ENCODE measurements at places on chromosomes 12 and 14.
A peak's percentile ranks its signal among the peaks of the same experiment; 100 is the strongest.

DNA sequence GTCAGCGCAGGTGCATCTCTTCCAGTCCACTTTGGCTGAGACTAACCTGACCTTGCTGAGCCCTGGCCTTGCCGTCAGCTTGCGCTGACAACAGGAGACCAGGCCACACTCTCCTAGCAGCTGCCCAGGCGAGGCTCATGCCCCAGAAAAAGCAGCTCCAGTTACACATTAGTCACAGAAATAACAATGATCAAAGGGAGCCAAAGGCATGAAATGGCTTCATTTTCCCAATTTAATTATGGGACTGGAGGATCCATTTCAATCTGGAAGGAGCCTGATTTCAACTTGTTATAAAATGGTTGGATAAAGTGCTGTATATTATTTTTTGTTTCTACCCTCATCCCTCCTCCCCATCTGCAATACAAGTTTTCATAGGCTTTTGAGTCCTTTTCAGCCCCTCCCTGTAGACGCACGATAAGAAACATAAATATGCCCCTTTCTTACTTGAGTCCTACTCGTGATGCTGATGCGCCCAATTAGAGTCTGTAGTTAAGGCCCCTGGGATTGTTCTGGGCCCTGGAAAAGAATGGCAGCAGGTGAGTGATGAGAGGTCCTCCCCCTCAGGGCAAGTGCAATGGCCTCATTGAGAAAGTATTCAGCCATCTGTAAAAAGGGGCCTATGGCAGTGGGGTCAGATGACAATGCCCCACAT is 376.0 kb downstream of the C12orf75 start:
- DNase-seq: no peak

- no peak for DNase-seq
These were observed 185.3 kb upstream of the ABCD2 start for GRCh38 chr12:39804898-39805297.

GRCh38 chr12:118544569-118544968 is 168.2 kb downstream of the SUDS3 start:
- peak; percentile 4 for DNase-seq

DNA sequence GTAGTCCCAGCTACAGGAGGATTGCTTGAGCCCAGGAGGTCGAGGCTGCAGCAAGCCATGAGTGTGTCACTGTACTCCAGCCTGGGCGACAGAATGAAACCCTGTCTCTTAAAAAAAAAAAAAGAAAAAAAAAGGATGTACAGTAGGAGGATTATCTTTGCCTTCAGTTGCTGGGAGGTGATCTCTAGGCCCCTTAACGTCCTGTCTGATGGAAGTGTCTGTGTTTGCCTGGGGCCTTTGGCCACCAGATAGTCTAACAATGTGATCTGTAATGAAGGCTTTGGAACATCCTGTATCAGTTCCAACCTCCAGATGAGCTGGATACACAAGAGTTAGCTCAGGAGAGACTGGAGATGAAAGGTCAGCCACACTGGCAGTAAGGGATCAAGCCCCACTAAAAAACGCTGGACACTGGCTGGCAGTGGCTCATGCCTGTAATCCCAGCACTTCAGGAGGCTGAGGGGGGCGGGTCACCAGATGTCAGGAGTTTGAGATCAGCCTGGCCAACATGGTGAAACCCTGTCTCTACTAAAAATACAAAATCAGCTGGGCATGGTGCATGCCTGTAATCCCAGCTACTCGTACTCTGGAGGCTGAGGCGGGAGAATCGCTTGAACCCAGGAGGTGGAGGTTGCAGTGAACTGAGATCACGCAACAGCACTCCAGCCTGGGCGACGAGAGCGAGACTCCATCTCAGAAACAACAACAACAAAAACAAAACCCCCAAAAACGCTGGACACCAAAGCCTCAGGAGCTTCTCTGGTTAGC is 19.0 kb upstream of the HNF1A start:
- DNase-seq: no peak

DNA sequence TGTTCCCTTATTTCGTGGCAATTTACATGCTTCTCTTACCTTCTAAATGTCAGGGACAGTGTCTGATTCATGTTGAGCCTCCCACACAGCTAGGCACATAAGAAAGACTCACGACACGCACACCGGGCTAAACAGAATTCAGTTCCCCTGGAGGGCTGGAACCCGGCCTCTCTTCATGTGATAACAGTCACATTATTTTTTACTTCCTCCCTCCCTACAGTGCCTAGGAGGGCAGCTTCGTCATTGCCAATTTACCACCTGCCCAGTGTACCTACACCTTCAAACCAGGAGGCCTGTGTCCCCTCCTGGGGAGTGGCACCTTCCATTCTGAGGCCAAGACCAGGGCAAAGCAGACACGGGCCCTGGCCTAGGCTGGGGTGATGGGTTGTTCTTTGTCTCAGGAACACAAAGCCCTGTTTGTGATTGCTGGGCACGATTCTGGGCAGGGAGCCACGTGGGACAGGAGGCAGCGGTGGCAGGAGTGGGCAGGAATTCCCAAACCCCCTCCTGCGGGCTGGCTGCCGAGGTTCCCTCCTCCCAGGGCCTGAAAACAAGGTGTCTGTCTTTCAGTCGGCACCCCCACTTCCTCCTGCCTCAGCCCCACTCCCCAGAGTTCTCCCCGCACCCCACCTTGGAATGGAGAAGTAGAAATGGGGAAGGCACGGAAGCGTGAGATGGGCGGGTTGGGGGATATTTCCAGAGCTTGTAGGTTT is 6.8 kb upstream of the RASAL1 start:
- no peak for DNase-seq

- no peak for DNase-seq
These were observed 153.9 kb downstream of the KIF26A start for GRCh38 chr14:104292084-104292970.

DNA sequence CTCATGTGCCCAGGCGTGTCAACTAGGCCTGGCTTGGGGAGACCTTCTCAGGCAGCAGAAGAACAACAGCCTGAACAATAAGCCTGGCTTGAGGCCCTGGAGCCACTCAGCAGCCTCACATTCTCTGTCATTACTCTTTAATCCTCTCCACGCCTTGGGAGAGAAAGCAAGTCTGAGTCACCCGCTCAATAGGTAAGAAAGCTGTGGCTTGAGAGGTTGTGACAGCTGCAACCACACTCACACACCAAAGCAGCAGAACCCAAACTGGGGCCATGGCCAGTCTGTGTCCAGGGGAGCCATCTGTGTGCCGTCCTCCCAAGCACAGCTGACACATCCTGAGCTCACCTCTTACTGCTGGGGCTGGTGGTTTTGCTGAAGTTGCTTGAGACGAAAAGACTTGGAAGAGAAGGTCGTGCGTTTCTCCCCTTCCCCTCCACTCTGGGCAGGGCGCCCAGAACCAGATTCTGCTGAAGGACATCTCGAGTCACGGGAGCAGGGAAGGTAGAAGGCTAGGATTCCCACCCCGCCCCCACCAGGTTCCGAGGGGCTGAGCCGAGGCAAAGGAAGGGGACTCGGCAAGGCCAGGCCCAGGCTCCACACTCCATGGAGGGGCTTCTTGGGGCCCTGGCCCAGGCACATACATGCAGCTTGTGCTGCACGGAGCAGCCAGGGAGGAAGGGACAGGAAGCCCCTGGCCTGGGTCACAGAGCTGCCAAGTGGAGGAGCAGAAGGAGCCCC is 5.5 kb downstream of the TMEM63C start:
- DNase-seq: no peak

- DNase-seq: no peak
These were observed 825 bp downstream of the DHH start for GRCh38 chr12:49093792-49094159.

DNA sequence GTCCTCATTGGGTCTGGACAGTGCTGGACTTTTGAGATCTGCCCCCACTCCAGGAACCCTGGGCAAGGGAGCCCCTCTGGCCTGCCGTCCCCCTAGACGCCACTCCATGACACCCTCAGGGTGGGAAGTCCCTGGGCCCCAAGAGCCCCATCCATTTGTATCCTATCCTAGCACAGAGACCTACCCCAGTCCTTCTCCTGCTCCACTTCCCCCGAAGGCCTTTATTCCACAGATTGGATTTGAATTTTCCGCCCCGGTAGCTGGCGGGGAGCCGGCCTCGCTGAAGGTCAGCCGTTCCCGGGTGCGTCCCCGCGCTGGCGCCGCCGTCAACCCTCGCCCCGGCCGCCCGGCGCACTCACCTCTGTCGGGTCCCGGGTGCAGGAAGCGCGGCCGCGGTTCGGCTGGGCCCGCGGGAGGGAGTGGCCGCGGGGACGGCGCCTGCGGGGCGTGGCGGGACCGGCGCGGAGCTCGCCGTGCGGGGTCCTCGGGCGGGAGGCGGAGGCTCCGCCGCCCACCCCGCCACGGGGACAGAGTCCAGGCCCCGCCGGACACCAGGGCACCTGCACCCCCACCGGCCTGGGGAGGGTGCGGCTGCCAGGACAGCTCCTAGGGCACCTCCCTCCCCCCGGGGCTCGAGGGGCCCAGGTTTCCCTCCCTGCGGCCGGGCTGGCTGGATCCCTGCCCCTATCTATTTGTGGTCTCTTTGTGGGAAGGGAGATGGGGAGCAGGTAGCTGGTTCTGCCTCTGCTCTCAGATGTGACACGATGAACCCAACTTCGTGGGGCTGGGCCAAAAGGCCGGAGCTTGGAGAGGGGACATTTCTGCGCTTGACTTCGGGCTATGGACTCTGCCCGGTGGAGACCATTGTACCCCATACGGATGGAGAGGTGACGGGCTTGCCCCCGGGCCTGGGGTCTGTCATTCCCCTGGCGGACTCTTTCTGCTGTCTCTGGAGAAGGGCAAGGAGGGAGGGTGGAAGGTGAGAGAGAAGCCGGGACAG is 19.9 kb upstream of the GPR68 start:
- no peak for DNase-seq

DNA sequence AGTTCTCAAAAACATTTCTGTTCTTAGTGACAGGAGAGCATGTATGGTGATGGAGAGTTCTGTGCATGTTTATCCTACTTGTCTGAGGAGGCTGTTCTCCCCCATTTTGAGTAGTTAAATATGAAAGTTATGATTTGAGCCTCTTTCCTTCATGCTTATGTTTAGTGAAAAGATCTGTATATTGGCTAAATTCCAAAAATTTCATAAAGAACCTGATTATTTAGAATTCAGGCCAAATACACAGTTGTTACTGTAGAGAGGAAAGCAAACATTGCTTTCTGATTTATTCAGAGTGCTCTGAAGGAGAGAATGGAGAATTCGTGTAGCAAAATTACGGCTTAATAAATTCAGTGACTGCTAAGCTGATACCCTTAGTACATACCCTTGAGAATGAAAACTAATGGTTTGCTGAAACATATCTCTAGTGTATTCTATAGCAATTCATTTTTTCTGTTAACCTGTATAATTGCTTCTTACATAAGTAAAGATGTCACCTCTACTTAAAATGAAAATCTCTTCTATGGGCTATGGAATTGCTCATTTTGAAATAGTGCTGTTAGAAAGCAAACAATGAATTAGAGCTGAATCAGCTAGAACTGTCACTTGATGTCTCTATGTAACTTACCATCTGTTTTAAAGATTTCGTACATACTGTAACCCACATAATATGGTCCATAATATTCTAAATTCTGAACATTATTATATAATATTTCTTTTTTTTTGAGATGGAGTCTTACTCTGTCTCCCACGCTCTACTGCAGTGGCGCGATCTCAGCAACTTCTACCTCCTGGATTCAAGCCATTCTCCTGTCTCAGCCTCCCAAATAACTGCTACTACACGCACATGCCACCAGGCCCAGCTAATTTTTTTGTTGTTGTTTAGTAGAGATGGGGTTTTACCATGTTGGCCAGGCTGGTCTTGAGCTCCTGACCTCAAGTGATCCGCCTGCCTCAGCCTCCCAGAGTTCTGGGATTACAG is 417.0 kb upstream of the RGS6 start:
- DNase-seq: no peak

GRCh38 chr12:63319386-63319785 is 168.4 kb upstream of the AVPR1A start:
- DNase-seq: no peak

- no peak for DNase-seq
These were observed 610.0 kb upstream of the LMO3 start for GRCh38 chr12:17215759-17216570.

DNA sequence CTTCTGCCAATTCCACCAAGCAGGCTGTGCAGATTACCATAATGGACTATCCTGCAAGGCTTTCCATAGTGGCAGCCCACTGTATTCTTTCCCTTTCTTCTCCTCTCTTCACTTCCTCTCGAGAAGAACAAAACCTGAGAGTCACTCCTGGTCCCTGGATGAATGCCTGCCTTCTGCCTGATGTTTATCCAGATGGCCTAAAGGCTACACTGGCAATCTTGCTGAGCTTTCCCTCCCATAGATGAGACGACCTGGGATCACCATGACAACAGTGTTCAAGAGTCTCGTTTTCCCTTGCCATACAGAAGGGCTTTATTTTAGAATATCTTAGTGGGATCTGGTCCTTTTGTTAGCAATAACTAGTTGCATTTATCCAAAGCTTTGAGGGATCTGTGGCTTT is 142.3 kb downstream of the RTN1 start:
- DNase-seq: no peak

DNA sequence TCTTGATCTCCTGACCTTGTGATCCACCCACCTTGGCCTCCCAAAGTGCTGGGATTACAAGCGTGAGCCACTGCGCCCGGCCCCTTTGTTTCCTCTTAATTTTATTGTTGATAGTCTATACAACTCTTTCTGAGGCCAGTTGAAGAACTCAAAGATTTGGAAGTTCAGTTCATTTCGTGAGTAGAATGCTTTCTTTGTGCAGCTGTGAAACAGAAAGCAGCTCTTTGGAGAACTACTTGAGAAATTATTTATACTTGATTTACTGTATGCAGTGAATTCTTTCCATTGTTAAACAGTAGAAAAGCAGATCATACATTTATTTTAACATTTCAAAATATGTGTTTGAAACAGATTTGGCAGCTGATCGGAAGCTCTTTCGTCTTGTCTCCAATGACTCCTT is 69.3 kb downstream of the PCNX1 start:
- DNase-seq: no peak

GRCh38 chr14:31414190-31414833 is 6.0 kb downstream of the HEATR5A start:
- no peak for DNase-seq

GRCh38 chr14:68959035-68959434 is 20.1 kb downstream of the ACTN1 start:
- DNase-seq: no peak

DNA sequence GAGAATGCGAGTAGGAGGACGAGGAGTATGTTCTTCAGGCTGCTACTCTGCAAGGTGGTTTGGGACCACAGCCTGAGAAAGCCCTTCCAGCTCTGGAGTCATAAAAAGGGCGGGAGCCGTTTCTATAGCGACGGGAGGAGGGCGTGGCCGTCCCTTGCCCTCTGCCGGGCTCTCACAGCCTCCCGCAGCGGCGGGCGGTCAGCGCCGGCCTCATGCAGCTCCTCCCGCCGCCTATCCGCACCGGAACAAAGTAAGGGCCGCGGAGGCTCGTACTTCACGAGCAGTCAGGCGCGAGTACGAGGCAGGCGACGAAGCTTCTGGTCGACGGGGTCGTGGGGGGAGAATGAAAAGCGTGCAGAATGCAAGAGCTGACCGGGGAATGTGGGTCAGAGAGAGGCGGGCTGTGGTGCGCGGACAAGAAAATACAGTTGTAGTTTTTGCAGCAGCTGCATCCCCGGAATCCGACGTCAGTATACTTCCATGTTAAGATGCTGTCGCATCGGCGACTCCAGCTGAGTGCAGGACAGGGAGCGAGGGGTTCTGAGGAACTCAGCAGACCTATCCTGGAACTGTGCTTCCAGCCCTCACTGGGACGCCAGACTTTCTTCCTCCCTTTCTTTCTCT is at the start of gene DYRK4:
Gene DYRK4, plus strand, starts transcription at position 175 of the 624 bp plus-strand sequence. Its CDS starts 38 bp downstream, at position 213.
- no peak for DNase-seq

- no peak for DNase-seq
These were observed 294.6 kb downstream of the GXYLT1 start for GRCh38 chr12:41850046-41850445.

All from pulmonary artery endothelial cell (primary cell).